Body of pancreas (tissue), 4 donors: ENCODE measurements at places on chromosomes 4 and X. TPM values are rescaled to one million over a fixed set of nuclear protein-coding genes. Genes with fewer than 3 reads are reported as not detected.

- no peak for DNase-seq
Measured at GRCh38 chrX:129784371-129784770, 4.6 kb downstream of the SASH3 start.

DNA sequence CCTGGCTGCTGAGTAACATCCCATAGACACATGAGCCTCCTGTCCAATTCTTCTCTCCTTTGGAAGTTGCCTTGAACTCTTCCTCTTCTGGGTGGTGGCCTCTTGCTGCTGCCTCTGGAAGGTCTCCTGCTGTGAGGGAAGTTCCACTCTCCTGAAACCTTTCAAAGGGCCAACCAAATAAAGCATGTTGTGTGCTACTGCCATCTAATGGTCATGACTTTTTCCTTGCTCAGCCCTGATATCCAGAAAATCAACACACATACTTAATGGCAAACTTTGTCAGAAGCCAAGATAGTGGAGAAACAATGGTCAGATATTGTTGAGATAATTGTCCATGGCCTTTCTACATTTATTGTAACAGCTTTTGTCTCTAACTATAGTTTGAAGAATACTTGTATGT, 19.1 kb upstream of the ZXDA start:
- DNase-seq = no peak

GRCh38 chrX:133391111-133391510, 24.2 kb downstream of the GPC4 start:
- no peak for DNase-seq

GRCh38 chr4:52202251-52202779, 151.2 kb downstream of the SPATA18 start:
- no peak for DNase-seq

DNA sequence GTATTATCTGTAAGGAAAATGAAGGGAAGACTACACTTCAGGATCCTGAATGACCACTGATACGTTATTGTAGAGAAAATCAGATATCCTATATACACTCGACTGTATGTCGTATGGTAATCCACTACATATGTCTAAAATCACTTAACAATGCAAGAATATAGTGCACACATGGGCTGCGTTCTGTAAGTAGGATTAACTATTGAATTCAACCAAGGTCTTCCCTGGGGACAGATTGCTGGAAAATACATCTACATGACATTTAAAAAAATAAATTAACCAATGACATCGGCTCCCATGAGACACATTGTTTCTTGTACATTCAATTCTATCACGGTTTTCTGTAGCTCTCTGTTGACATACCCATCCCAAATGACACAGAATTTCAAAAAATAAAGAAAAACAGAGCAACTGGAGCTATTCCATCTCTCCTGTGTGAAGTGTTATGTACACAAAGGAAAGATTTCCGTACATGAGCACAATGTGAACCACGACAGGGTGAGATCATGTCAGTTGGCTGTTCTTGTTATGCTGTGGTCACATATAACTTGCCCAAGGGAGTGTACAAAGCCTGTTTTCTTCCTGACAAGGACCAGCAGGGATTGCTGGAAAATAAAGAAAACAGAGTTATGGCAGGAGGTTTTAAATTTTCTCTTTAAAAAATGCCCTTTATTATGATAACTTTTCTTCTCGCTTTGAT, 6.1 kb downstream of the ENOX2 start:
- no peak for DNase-seq

- no peak for DNase-seq
Measured at GRCh38 chrX:19624739-19625138, 109.4 kb upstream of the MAP3K15 start.

Gene LAP3
- total RNA-seq = 28.0 TPM

Gene UVSSA
- 18.2 TPM for total RNA-seq
